Dermis microvascular lymphatic vessel endothelial cell (primary cell): ENCODE measurements at places on chromosomes 16 and 17.

- DNase-seq: peak; percentile 33
Observed at GRCh38 chr17:64202683-64203344, 60.2 kb downstream of the TEX2 start.

- DNase-seq: no peak
Observed at GRCh38 chr17:45130681-45131615, 1.4 kb downstream of the PLCD3 start.

GRCh38 chr16:88939245-88939971, 37.6 kb downstream of the CBFA2T3 start:
- no peak for DNase-seq

DNA sequence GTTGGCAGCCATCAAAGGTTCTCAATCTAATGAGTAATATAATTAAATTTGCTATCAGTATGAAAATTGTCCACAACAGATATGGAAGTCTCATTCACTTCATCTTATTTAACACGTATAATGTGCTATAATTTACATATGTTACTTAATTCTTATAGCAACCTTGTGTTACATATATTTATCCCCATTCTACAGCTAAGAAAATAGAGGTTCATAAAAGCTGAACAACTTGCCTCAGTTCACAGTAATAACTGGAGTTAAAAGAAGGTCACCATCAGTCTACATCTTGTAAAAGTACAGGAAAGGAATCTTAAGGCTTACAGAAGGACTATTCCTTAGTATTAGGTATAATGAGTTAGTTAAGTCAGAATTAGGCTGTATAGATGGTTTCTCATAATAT, 27.9 kb downstream of the STXBP4 start:
- DNase-seq: no peak

DNA sequence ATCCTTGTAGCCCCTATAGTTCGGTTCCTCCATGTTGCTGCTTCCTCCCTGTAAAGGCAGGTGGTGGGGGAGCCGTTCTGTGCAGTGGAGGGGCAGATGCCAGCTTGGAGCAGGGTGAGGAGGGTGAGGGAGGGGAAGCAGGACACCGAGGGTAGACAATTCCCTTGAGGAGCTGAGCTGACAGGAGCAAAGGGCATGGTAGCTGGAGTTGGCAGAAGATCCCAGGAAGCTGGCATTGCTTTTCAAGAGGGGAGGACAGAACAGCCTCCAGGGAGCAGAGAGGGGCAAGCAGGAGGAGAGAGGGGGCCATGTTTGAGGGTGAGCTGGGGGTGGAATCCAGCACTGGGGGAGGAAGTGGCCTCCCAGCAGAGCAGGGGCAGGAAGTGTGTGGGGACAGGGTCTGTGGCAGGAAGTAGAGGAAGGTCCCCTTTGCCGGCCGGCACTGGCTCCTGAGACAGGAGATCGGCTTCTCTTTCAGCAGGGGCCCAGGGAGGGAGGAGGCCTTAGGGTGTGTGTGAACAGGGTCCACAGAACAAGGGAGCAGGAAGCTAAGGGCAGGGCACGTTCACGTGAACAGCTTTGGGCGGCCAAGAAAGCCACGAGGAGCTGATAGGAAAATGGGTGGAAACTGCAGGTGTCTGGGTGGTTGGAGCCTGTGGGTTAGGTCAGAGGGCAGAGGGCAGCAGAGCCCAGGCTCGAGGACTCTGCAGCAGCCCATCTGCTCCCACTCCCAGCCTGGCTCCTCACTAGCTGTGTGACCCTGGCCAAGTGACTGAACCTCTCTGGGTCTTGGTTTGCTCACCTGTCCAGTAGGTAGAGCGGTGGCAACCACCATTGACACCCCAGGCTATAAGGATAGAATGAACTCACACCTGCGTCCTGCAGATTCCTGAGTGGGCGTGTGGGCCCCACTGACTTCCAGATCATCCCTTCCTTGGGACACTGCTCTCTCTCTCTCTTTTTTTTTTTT, 17.5 kb upstream of the SPNS2 start:
- no peak for DNase-seq

DNA sequence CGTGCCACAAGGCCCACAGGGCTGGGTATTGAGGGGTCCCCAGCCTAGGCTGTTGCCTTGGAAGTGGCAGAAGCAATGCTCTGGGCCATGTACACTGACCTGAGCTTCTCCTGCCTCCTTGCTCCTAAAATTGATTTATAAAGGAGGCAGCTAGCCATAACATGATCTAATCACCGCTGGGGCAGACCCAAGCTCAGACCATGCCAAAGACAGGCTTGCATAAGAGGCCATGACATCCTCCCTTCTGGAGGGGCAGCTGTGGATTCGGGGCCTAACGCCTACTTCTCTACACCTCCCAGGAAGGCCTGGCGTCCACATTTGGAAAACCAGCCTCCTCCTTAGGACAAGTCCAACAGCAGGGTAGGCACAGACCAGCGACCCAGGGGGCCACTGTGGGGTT, 12.3 kb downstream of the HSD11B2 start:
- no peak for DNase-seq

DNA sequence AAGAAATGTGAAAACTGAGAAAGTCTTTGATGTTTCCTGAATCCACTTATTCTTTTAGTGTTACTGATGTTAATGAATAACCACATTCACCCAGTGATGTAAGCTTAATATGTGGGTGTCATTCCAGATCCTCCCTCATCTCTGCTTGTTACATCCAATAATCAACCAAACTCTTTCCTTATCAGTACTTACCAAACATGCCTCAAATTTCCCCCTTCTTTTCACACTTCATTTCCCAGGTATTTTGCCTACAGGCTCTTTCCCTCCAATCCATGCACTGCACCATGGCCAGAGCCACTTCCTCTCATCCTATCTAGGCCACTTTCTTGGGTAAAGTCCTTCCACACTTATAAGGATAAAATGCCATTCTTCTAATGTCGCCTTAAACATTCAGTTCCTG, 451.5 kb downstream of the NPIPA7 start:
- DNase-seq: no peak

DNA sequence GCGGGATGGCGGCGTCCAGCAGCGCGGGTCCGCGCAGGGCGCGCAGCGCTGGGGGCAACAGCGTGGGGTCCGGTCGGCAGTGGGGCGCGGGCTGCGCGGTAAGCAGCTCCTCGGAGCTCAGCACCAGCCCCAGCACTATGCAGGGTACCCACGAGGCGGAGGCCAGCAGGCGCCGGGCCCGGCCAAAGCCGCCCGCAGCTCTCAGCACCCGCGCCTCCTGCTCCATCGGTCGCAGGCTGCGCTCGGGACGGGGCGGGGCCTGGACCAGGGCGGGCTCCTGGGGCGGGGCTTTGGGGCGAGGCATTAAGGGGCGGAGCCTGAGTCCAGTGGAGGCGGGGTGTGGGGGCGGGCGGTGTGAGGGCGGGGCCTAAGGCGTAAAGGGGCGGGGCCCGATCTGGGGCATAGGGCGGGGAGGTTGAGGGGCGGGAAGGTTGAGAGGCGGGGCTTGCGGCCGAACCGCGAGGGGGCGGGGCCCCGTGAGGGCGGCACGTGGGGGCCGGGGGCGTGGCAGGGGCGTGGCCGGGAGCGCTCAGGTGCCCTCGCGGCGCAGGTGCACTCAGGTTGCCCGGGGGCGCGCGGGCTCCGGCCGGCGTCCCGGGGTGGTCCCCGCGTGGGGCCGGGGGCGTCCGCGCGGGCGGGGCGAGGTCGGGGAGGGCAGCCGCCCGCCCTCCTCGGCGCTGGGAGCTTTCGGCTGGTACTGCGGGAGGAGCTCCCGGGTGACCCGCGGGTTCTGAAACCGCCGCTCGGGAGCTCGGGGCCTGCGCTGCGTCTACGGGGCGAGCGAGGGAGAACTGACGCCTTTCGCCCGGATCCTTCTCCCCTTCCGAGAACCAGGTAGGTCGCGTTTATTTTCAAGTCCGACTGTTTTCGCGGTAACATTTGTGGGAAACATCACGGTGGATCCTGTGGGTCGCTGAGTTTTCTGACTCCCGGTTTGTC, 1.4 kb upstream of the SLC22A31 start:
- peak; percentile 69 for DNase-seq

- DNase-seq: no peak
Observed at GRCh38 chr17:27403480-27404005, 52.7 kb upstream of the KSR1 start.

DNA sequence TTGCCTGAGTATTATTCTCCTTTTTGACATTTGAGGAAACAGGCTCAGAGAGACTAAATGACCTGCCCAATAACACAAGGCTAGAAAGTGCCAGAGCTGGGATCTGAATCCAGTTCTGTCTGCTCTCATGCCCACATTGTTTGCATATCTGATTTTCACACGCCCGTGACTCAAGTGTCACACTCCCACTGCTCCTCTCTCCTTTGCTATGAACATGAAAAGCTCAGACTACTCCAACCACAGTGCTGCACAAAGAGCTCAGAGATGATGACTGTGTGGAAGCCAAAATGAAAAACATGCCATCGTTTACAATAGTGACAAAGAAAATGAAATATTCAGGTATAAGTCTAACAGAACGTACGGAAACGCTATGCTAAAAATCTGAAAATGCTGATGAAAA, 107.9 kb downstream of the SMG6 start:
- DNase-seq: no peak

- DNase-seq: no peak
Observed at GRCh38 chr16:85240982-85241924, 129.0 kb upstream of the CIBAR2 start.

GRCh38 chr16:84552135-84552534, 47.7 kb upstream of the MEAK7 start:
- no peak for DNase-seq

DNA sequence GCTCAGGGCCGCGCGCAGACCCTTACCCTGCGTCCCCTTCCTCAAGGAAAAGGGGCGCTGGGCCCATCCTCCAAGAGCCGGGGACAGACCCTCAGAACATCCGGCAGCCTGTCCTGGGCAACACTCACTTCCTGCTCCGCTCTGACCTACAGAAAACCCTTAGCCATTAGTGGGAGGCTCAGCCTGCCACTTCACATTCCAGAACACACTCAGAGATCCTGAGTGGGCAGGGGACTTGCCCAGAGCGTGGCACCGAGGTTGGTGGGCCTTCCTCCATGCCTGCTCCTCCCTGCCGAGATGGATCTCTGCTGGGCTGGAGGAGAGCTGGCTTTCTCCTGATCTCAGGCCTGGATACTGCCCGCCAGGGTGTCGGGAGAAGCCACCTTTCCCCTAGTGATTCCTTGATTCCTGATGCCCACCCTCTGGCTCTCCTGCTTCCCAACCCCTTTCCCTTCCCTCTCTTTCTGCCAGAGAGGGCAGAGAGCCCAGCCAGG, 1.5 kb downstream of the SCARF1 start:
- no peak for DNase-seq

GRCh38 chr16:56910654-56911539, 21.0 kb upstream of the HERPUD1 start:
- DNase-seq: no peak

DNA sequence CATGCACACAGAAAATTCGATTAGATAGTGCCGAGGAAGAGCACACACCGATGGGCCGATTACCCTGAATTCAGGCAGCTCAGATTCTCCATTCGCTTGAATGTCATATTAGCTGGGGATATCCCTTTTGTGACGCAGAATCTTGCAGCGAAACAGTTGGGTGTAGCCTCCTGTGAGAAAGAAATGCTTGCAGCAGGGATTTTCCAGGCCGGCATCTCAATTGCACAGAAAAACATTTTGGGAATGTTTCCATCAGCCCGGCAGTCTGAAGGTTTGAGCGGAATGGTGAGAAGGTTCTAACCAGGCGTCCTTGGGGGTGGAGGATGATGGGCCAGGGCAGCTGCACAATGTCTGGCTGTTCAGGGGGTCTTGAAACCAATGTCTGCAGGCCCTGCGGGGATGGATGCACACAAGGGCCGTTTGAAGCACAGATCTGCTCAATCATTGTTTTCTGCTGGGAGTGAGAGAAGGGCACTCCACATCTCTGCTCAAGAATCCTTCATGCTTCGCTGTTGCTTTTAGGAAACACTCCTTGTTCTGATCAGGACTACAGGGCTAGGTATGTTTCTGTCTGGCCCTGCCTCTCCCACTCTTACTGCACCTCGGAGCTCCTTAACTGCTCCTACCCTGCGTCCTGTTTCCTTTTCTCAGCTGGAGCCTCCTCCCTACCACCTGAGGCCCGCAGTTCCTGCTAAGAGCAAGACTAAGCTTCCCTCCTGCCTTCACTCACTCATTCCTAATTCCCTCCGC, 94.6 kb downstream of the CMIP start:
- no peak for DNase-seq

GRCh38 chr17:50329716-50330115, 16.2 kb upstream of the XYLT2 start:
- no peak for DNase-seq

GRCh38 chr17:81910840-81911276, 341 bp downstream of the PCYT2 start:
- DNase-seq: no peak

- no peak for DNase-seq
Observed at GRCh38 chr16:46812781-46813540, 18.0 kb downstream of the C16orf87 start.

DNA sequence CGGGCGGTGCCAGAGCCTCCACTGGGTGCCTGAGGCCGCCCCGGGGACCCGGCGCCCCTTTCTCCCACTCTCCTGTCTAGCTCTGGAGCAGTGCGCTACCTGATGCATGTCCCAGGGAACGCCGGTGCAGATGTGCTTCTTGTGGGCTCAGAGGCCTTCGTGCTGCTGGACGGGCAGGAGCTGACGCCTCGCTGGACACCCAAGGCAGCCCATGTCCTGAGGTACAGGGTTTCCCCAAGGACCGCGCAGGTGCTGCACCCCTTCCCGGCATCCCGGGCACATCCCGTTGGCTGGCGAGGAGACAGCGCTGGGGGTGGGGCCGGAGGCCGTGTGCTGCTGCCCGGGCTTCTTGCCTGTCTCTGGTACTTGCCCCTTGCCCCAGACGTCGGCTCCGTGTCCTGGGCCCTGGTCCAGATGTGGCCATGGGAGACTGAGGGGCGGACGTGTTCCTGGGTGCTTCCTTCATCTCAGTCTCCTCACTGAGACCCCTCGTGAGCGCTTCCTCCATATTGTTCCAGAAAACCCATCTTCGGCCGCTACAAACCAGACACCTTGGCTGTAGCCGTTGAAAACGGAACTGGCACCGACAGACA, 12.5 kb downstream of the RGS11 start:
- DNase-seq: no peak

DNA sequence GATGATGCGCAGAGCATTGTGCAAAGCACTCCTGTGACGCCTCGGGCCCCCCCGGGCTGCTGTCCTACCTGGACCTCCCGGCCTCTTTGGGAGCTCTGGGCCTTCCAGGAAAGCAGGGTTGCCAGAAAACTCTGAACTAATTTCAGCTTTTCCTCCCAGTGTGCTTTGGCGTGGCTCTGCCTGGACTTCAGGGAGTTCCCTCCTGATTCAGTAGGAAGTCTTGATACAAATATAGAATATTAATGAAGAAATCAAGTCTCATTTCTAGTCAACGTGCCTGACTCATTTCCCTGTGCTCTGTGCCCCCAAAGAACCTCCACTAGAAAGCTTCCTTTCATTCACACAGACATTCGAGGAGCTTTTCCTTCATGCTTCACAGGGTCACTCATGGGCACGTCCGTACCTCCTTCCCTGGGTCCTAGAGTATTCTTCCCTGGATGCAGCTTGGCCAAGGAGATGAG, 84.0 kb upstream of the NOL11 start:
- DNase-seq: peak; percentile 82

- DNase-seq: no peak
Observed at GRCh38 chr16:88375996-88376834, 6.5 kb upstream of the ZNF469 start.

GRCh38 chr16:76346210-76346609, 69.0 kb downstream of the CNTNAP4 start:
- no peak for DNase-seq

GRCh38 chr17:4562015-4562969, 1.9 kb upstream of the GGT6 start:
- DNase-seq: no peak

- DNase-seq: no peak
Observed at GRCh38 chr17:68562736-68563135, 38.4 kb downstream of the FAM20A start.
